IPS-NIHi11 (cell line): ENCODE measurements at places on chromosomes 3 and 15.

DNA sequence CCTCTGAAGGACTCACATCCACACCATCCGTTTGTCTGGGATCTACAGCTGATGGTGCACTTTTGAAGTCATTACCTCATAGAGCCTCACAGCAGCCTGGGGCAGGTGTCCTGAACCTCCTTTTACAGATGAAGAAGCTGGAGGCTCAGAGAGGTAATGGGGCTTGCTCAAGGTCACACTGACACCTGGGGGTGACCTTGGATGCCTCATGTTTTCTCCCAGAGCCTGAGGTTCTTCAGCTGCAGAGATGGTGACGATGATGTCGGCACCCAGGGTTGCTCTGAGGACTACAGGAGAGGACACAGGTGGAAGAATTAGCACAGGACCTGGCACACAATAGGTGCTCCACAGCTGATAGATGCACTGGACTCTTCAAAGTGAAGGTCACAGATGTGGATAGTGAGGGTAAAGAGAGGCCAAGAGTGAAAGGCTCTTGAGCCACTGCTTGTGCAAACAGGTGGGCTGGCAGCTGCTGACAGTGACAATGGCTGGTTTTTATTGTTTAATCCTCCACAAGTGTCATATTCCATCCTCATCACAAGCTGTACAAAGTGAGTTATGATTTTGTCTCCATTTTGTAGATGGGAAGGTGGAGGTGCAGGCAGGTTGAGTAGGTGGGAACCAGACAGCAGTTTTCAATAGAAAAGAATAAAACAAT lies 17.4 kb upstream of the ATP2B2 start:
- DNase-seq = no peak

DNA sequence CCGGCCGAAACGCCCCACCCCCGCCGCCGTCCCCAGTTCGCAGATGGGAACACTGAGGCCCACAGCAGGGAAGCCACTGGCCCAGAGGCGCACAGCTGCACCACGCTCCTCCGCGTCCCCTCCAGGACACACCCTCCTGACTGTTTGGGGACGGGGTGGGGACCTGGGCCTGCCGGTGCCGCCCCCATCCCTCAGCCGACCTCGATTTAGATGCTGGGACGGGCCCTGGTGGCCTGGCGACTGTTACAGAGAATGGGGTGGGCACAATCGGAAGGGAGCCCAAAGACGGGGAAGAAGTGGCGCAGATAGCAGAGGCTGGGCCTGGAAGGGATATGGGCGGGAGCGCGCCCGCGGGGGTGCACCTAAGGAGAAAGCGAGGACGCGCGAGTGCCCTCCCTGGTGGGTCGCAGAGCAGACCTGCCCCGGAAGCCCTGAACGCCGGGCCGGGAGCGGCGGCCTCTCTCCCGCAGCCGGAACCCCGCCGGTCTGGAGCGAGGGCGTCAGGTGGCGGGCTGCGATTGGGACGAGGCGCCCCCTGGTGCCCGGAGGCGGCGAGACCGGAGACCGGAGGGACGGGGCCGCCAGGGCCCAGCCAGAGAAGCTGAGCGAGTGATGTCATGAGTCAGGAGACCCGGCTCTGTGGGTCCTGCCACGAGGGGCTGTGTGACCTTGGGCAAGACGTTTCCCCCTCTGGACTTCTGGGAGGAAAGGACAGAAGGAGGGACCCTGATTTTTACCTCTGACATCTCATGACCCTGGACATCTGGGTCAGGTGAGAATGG lies 78.4 kb downstream of the IQSEC1 start:
- DNase-seq = peak; percentile 95

GRCh38 chr3:39166134-39166710 lies 12.8 kb upstream of the CSRNP1 start:
- DNase-seq = no peak

DNA sequence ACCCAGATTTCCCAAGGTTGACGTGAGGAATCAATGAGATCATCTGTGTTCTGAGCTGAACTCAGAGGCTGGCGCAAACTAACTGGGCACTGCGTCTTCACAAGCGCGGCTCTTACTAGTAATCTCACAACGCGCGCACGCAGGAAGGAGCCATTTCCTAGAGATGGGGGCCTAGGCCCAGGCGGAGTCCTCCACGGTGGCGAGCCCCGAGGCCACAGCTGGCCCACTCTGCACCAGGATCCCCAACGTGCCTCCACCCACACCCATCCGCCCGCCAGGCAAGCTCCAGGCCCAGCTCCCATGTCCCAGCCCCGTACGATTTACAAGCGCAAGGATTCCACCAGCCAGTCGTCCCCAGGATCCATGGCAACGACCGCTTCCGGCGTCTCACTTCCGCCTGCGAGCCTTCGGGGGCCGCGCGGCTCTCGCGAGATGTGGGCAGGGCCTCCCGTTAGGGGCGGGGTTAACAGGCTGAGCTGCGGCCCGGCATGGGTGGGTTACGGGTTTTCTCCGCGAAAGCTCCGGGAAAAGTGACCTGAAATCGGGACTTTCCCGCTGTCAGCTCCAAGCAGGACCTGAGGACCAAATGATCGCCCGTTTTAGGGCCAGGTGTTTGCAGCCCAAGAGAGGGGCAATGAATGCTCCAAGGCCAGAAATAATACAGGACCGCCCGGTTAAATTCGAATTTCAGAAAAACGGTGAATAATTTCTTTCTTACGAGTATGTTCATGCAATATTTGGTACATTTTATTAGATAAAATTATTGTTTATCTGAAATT lies at the start of gene WDR73:
Gene WDR73 (minus strand): TSS at position 374 of the 779 bp plus-strand sequence. CDS start 9 bp downstream, at position 365.
- peak; percentile 91 for DNase-seq

- no peak for DNase-seq
These were observed 328.9 kb upstream of the TGFBR2 start for GRCh38 chr3:30277494-30277893.

DNA sequence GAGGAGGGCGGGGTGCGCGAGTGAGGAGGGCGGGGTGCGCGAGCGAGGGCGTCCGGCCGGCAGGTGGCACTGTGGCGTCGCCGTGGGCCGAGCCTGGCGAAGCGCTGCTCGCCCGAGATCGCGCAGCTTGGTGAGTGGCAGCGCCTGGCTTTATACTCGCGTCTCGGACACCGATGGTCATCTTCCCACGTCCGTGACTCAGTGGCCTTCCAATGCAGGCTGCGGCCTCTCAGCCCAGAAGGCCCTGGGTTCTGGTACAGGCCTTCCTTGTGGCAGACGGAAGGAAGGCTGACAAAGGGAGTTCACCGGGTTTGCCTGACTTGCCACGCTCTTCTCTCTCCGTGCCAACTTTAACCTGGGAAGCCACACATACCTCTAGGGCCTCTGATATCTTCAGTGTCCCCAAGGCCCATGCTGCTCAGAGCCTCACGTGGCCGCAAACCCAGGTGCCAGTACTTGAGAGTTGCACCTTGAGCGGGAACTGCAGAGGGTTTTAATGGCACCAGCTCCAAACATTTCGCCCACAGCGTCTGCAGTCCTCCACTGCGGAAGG lies 195.3 kb upstream of the LYSMD4 start:
- DNase-seq = peak; percentile 71

DNA sequence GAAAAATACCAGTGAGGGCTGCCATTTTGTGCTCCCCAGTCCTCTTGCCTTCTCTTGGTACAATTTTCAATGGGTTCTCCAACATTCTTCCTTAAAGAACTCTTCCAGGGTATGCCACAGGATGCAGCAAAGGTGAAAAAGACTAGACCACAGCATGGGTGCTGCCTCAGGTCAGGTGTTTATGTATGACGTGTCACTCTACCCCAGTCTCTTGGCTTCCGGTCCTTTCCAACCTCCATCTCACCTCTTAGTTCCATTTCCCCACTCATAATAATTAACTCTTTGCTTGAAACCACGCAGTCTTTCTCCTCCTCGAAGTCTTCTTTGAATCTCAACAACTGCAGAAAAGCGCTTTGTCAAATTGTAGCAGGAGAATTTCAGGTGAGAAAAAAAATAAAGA lies 104.7 kb upstream of the TBC1D5 start:
- no peak for DNase-seq
